ENCODE measurements at places on chromosomes 12 and 14.

DNA sequence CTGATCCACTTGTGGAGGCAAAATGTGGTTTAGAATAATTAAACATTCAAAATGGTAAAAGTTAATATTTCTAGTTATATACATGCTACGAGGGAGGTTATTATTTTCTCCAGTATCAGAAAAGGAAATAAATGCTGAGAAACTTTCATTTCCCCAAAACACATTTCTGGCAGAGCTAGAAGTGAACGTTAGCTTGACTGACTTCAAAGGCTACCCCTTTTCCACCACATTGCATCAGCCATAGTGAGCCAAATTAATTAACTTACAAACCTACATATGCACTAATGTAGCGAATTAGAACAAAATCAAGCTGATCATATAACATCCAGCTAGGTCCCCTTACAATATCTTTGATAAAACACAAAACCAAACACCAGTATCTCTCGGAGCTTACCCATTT lies 49.3 kb upstream of the RERGL start:
- DNase-seq, result no peak

- no peak for DNase-seq
These were observed 32.7 kb downstream of the CCDC92 start for GRCh38 chr12:123939716-123940626.

GRCh38 chr14:23078692-23079116 lies 16.2 kb downstream of the ACIN1 start:
- DNase-seq, result peak; percentile 90

GRCh38 chr12:66629138-66629870 lies 49.6 kb downstream of the GRIP1 start:
- DNase-seq, result no peak

GRCh38 chr14:24535737-24536136 lies 27.7 kb upstream of the CMA1 start:
- no peak for DNase-seq
